ENCODE measurements at places on chromosomes 3 and 15.

GRCh38 chr3:65401359-65402305 lies 637.1 kb downstream of the MAGI1 start:
- DNase-seq = no peak

- DNase-seq = no peak
These were observed 11.7 kb downstream of the SHOX2 start for GRCh38 chr3:158094235-158095110.

DNA sequence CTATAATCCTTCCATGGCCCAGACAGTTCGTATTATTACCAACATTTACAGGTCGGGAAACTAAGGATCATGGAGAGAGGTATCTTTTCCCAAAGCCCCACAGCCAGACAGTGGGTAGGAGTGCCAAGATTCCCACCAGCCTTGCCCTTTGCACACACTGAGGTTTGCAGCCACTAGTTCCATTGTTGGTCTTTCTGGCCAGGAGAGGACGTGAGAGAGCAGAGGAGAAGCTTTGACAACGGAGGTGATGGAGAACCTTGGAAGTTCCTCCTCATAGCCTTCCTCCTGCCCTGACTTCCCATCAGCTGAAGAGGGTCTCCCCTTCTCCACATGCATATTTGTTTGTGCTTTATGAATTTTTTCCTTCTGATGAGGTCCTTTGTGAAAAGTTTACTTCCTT lies 50.5 kb upstream of the PLCL2 start:
- no peak for DNase-seq

- DNase-seq = no peak
These were observed 192.0 kb downstream of the ATP10A start for GRCh38 chr15:25671132-25671531.

- peak; percentile 86 for DNase-seq
These were observed 67.8 kb downstream of the FMN1 start for GRCh38 chr15:33126559-33127290.
